Esophagus squamous epithelium (tissue), 5 donors: ENCODE measurements at places on chromosomes 3 and 15. TPM values are rescaled to one million over a fixed set of nuclear protein-coding genes. Genes with fewer than 3 reads are reported as not detected.

DNA sequence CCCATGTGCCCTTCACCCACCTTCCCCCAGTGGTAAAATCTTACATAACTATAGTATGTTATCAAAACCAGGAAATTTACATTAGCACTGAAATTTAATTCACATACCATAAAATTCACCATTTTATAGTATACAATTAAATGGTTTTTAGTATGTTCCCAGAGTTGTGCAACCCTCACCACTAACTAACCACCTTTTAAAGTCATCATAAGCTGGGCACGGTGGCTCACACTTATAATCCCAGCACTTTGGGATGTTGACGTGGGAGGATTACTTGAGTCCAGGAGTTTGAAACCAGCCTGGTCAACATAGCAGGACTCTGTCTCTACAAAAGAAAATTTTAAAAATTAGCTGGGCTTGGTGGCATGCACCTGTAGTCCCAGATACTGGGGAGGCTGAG is 13.7 kb downstream of the FRMD5 start:
- no peak overlapping the region for H3K4me3 ChIP-seq
- no peaks in the 10 kb centered on the region for H3K36me3 ChIP-seq

GRCh38 chr15:92638709-92639365 is 16.7 kb downstream of the FAM174B start:
- H3K27me3 ChIP-seq: no peaks in the 10 kb centered on the region
- H3K4me1 ChIP-seq: peaks cover 7% of the 10 kb centered on the region
- no peak overlapping the region for H3K4me3 ChIP-seq
- H3K27ac ChIP-seq: peak overlapping the region; percentile 68

DNA sequence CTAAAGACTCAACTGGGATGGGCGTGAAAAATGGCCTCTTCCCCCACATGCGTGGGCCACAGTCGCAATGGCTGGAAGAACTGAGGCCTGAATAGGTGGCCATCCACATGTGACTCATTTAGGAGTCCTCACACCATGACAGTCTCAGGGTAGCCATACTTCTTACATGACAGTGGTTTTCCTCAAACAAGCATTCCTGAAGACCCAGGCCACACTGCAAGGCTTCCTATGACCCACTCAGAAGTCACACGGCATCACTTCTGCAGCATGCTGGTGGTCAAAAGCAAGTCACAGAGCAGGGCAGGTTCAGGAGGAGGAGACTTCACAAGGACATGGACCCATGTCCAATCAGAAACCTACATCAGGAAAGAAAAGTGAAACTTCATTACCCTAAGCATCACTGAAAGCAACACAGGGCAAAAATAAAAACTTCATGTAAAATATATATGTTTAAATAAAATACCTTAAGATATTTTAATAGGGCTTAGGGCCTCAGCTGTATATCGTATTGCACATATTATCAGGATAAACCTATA is 257.1 kb downstream of the OPA1 start:
- H3K36me3 ChIP-seq: no peaks in the 10 kb centered on the region
- no peak overlapping the region for H3K4me3 ChIP-seq
- peaks cover 10% of the 10 kb centered on the region for H3K4me1 ChIP-seq
- no peaks in the 10 kb centered on the region for H3K27me3 ChIP-seq

- no peak overlapping the region for H3K27ac ChIP-seq
- peaks cover under 1% of the 10 kb centered on the region for H3K4me1 ChIP-seq
- DNase-seq: no peak
- H3K36me3 ChIP-seq: no peaks in the 10 kb centered on the region
Measured at GRCh38 chr3:12170207-12170606, 11.5 kb upstream of the TIMP4 start.

Gene ZNF280D
- 14.9 TPM for total RNA-seq
